ENCODE measurements at places on chromosomes 4 and X.

GRCh38 chr4:16852228-16852627 lies 46.2 kb downstream of the LDB2 start:
- no peak for DNase-seq

GRCh38 chr4:95212692-95213091 lies 336.1 kb downstream of the UNC5C start:
- no peak for DNase-seq

DNA sequence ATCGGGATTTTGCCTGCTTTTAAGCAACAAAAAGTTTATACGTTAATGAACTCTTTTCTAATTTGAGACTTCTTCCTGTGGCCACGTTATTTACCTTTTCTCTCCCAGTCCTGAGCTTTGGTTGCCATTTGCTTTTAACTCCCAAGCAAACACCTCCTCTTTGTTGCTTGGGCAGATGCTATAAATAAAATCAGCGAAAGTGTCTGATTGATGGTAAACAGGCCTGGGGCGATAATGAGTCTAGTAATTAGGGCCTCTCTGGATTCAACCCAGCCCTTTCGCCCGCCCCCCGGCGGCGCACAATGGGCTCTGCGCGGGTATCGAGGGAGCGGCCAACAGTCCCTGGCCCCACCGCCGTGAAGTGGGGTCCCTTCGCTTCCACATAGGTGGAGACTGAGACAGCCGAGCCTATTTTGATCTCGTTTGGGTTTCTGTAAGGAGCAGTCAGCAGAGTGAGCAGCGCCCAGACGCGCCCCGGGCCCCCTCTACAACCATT lies 790 bp downstream of the CLGN start:
- DNase-seq: no peak

DNA sequence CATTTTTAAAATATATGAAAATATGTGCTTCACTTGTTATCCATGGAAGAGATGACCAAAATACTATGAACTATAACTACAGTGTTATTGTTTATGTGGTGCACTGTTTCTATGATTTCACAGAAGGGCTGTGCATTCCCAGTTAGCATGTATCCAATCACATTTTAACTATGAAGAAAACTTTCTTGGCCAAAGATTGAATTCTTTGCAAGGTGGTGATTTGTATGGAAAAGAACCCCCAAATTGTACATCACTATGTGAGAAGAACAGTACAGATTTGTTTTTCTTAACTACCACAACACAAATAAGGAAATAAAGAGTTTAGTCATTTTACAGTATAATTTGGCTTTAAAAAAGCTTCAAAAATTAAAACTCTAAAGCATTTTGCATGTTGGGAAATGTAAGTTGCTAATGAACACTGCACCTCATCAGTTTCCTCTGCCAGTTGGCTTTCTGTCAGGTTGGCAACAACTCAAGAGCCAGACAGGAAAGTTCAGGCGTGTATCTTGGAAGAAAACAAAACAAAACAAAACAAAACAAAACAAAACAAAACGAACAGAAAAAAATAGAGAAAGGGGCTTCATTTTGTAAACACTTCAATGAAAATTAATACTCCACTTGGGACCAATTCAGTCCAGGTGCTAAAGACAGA lies 237.0 kb downstream of the SCFD2 start:
- no peak for DNase-seq

GRCh38 chr4:184762100-184762499 lies 28.2 kb upstream of the CENPU start:
- no peak for DNase-seq

DNA sequence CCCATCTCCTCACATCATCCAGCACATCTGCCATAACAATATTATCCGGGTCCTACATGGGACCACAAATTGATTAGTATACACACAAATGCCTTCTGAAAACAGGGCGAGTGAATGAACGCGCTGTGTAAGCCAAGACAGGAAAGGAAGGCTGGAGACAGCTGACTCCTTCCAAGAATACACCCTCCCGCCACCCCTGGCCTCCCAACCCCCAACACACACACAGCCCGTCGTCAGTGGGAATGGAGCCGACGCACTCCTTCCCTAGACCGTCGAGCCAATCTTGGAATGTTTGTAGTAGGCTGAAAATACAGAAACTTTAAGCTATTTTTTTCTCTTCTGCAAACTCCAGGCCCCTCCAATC lies 319 bp upstream of the MAGEH1 start:
- peak; percentile 0 for DNase-seq

DNA sequence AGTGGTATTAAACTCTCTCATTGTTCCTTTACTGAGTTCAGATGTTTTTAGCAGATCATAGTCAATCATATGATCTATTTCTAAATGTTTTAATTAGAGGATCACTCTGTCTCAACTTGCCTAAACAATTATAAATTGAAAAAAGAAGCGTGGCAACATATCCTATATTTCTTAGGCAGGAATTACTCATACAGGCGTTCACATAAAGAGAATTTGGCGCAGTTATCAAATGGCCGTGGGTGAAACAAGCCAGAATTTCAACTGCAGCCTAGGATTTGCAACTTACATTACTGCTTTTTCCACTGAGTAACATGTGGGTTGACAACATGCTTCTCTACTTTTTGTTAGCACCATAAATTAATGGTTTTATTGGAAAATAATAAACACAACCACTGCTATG lies 141.3 kb downstream of the CPE start:
- DNase-seq: no peak

- DNase-seq: no peak
Measured at GRCh38 chr4:174496631-174497432, 25.5 kb downstream of the HPGD start.

- DNase-seq: no peak
Measured at GRCh38 chrX:110131031-110131430, 128.1 kb downstream of the TMEM164 start.

- no peak for DNase-seq
Measured at GRCh38 chr4:72997409-72997808, 72.1 kb downstream of the COX18 start.
